Psoas muscle (tissue), 8 donors: ENCODE measurements at places on chromosomes 6 and 20. TPM values are rescaled to one million over a fixed set of nuclear protein-coding genes. Genes with fewer than 3 reads are reported as not detected.

DNA sequence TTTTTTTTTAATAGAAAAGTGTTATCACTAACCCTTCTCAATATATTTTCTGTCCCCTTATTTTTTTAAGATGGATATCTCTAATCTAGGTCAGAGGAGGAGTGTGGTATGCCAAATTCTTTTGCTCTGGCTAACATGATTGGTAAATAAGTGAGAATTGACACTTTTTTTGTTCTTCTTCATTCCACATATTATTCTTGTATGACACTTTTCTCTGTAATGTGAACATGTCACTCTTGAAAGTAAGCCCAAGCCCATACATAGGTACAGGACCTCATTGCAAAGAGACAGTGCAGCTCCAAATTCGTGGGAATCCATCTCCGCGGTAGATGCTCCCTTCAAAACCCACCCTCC lies 142.5 kb upstream of the TCF21 start:
- DNase-seq, result no peak

The RIMS4 gene
- polyA plus RNA-seq, result 0.01 TPM

DNA sequence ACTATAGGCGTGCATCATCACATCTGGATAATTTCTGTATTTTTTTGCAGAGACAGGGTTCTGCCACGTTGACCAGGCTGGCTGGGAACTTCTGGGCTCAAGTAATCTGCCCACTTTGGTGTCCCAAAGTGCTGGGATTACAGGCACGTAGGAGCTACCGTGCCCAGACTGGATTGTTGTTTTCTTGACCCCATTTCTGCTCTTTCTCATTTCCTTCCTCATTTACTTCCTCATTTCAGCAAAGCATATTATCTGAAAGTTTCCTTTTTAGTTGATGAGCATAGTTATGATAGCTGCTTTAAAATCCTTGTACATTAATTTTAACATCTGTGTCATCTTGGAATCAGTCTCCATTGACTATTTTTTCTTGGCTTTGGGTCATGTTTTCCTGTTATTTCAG lies 301.0 kb upstream of the RUNX2 start:
- DNase-seq, result no peak

The FKBP1C gene
- polyA plus RNA-seq, result 0.18 TPM

The ANGPT4 gene
- 0.03 TPM for polyA plus RNA-seq

GRCh38 chr6:56689114-56689513 lies 46.4 kb upstream of the DST start:
- no peak for DNase-seq

DNA sequence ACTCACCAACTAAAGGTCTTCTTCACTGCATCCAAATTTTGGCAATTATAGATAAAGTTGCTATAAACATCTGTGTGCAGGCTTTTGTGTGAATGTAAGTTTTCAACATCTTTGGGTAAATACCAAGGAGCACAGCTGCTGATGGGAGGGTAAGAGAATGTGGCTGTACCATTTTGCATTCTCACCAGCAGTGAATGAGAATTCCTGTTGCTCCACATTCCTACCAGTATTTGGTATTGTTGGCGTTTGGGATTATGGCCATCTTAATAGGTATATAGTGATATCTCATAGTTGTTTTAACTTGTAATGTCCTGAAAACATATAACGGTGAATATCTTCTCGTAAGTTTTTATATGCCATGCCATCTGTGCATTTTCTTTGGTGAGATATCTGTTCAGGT lies 69.3 kb downstream of the ILRUN start:
- no peak for DNase-seq

DNA sequence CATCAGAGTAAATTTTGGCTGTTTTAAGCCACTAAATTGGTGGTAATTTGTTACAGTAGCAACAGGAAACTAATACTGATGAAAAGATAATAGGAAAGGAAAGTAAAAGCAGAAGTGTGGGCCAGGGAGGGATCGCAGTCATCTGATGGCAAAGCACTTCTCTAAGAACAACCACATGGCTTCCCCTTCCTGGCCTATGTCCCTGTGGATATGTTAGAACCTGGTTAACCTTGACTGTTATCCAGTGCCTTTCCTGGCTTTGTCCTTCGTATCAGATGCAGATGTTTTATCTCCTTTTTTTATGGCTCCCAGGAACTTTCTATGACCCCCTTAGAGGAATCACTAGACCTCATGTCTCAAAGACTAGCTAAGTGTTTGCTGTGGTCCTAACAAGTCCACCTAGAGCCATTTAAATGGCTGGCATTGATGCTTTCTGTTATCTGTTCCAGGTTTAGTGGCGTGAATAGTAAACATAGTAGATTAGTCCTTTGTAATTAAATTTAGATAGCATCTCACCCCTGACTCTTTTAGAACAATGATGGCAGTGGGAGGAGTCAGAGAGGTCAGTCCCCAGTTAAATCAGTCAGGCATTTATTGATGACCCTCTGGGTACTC lies 79.2 kb upstream of the PHACTR2 start:
- no peak for DNase-seq

DNA sequence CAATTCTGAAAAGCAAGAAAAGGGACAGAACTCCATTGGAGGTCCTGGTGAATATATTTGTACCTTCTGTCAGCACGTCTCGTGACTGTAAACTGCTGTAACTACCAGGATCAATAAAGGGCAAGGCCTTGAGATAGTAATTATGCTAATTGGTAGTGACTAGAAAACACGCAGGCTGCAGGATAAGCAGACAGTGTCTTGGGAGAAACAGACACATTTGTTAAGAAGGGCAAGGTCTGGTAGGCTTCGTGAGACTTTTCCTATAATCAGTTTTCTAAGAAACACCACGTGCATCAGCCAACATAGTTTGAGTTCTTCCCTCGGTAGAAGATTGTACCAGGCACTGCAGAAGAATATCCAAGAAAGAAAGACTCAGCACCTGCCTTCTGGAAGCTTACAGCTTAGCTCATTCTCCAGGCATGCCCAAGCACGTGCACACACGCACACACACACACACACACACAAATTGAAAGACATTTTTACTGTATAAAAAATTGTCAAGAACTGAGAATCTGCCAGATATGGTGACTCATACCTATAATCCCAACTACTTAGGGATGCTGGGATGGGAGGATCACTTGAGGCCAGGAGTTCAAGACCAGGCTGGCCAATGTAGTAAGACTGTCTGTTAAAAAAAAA lies 167.0 kb upstream of the SASH1 start:
- DNase-seq, result no peak

DNA sequence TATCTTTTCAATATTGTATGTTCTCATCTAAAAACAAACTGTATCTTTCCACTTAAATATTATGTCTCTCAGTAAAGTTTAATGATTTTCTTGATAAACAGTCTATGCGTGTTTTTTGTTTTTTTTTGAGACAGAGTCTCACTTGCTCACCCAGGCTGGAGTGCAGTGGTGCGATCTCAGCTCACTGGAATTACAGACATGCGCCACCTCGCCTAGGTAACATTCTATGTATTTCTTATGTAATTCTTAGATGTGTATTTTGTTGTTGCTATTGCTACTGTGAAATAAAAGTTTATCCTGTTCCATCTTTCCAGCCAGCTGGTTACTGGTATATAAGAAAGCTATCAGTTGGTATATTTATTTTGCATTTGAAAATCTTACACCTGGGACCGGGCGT lies 29.4 kb downstream of the ABHD12 start:
- no peak for DNase-seq

DNA sequence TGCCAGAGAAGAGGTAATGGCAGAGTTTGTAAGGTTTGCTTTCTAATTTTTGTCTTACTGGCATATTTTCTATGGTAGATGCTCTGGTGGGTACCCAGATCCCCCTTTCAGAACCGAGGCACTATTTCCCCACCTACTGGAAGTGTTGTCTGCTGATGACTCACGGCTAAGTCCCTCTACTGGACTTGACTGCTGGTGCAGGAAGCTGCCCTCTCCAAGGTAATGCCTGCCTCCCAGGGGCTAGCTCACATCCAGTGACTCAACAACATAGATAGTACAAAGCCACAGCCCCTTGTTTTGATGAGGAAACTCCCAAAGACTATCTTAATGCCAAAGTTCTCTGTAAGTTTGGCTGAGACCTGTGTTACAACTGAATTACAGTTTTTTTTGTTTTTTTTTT lies 285.4 kb upstream of the FLRT3 start:
- DNase-seq, result no peak

The ZSCAN23 gene
- polyA plus RNA-seq, result 0.08 TPM
